Tongue (tissue), 3 donors: ENCODE measurements at places on chromosomes 11 and 22.

GRCh38 chr11:57386178-57386940 lies 4.1 kb downstream of the PRG2 start:
- peak; percentile 8 for DNase-seq

GRCh38 chr11:97078443-97078842 lies 688.6 kb downstream of the JRKL start:
- no peak for DNase-seq

DNA sequence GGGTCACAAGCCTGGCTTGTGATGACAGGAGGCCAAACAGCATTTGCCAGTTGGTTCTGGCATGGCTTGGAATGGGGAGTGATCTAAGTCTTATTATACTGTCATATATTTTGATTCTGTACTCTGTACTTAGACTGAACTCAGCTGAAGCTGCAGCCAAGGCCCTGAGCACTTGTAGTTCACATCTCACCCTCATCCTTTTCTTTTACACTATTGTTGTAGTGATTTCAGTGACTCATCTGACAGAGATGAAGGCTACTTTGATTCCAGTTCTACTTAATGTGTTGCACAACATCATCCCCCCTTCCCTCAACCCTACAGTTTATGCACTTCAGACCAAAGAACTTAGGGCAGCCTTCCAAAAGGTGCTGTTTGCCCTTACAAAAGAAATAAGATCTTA lies 843 bp downstream of the OR56B1 start:
- DNase-seq: no peak

- DNase-seq: no peak
Observed at GRCh38 chr11:62153087-62153395, 29.2 kb downstream of the INCENP start.

GRCh38 chr22:19121631-19122142 lies 525 bp downstream of the DGCR2 start:
- DNase-seq: peak; percentile 57
